ENCODE measurements at places on chromosomes 16 and 17.

DNA sequence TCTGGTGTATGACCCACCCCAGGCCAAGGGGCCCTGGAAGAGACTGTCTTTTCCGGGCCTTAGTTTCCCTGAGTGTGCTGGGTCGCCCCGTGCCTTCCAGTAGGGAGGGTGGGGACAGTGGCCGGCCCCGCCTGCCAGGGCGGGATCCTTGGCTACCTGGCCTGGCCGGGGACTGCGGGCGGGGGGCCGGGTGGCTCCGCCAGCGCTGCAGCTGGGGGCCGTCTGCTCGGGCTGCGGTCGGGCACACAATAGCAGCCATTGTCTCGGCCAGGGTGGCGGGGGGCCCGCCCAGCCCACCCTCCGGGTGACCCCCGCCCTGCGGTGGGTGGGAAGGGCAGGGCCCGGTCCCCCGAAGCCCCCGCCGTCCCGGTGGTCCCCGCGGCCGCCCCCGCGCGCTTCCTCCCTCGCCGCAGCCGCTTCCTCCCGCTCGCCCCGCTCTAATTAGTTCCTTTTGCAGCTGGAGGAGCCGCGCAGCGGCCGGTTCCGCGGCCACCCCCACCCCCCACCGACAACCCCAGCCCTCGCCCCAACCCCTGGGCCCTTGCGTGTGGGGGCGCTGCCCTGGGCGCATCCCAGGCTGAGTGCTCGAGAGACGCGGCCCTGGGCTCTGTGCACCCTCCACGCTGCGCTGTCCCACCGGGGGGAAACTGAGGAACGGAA lies 11.6 kb downstream of the GLIS2 start:
- no peak for DNase-seq

- DNase-seq, result no peak
Observed at GRCh38 chr16:88807626-88808453, 3.9 kb downstream of the APRT start.

DNA sequence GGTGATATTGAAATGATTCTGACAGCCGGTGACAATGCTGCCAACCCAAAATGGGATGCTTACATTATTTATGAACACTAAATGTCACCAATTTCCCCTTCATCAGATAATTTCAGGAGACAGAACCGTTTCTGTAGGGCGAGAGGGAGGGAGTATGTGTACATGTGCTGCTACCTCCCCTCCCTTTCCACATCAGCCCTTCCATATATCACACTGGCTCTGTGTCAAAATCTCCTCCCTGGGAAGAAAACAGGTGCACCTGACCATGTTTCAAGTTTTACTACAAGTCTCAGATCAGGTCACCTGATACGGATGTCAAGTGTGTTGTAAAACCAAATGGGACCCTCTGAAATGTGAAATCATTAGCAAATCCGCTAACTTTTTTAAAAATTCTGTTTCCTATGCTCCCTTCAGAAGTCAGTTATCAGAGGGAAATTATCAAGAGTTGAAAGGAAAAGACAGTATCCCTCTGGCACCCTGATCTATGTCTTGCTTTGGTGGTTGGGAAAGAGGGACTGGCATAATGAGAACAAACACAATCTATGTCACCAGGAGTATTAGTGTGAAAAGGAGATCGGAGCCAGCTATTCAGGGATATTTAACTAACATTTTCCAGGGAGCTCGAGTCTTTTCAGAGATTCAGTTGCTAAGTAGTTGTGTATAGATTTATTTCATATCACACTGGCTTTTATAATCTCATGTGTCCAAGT lies 1002.3 kb upstream of the CDH8 start:
- no peak for DNase-seq

DNA sequence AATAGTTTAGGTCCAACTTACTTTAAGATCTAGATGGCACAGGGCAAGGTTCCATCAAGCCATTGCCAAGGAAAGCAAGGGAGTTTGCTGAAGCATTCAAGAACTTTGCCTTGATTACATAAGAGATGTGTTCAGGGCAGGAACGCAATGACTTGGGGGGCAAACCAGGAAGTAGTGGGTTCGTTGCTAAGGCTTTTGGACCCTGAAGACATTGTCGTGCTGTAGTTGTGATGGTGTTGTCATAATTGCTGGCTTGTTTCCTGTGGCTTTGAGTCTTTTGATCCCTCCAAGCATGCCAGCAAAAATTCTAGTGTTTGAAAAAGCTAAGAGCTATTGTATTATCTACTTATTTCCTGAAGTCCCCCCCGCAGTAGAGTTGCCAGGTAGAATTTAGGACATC lies 70.7 kb upstream of the HNF1B start:
- DNase-seq, result no peak

GRCh38 chr17:46044286-46044928 lies 45.4 kb downstream of the STH start:
- DNase-seq, result peak; percentile 76

GRCh38 chr16:53839150-53839549 lies 135.2 kb downstream of the FTO start:
- no peak for DNase-seq

GRCh38 chr17:77472468-77473310 lies 331.9 kb downstream of the SEC14L1 start:
- peak; percentile 78 for DNase-seq

All from SJCRH30 (cell line).